ENCODE measurements at places on chromosomes 1 and 21. TPM values are rescaled to one million over a fixed set of nuclear protein-coding genes. Genes with fewer than 3 reads are reported as not detected.

Gene HSPB7
- total RNA-seq = under 0.01 TPM

Gene ARTN
- under 0.01 TPM for total RNA-seq

Gene CHI3L2
- not detected for total RNA-seq

Gene DNAH14
- 17.6 TPM for total RNA-seq

Gene XCL1
- not detected for total RNA-seq

Gene FCRL5
- not detected for total RNA-seq

Gene SYPL2
- total RNA-seq = 5.5 TPM

Gene TBX19
- 0.59 TPM for total RNA-seq

Gene GPR52
- total RNA-seq = 2.5 TPM

Gene HMGCS2
- total RNA-seq = not detected

Gene GLRX2
- total RNA-seq = 6.2 TPM

Gene HSD11B1
- 16.5 TPM for total RNA-seq

Gene CRNN
- not detected for total RNA-seq

Gene NBPF6
- not detected for total RNA-seq

Gene MAP3K21
- 3.7 TPM for total RNA-seq

Gene ASCL5
- under 0.01 TPM for total RNA-seq

Gene EFNA1
- total RNA-seq = 0.37 TPM

Gene ZNF683
- total RNA-seq = not detected

Gene CLDN17
- not detected for total RNA-seq

Gene CASQ2
- total RNA-seq = not detected

Gene MORC3
- 21.7 TPM for total RNA-seq

Gene CFH
- total RNA-seq = 23.5 TPM

Gene OR1C1
- not detected for total RNA-seq

Gene TMEM167B
- 15.1 TPM for total RNA-seq
